NAMALWA (cell line): ENCODE measurements at places on chromosomes 7 and 10.

DNA sequence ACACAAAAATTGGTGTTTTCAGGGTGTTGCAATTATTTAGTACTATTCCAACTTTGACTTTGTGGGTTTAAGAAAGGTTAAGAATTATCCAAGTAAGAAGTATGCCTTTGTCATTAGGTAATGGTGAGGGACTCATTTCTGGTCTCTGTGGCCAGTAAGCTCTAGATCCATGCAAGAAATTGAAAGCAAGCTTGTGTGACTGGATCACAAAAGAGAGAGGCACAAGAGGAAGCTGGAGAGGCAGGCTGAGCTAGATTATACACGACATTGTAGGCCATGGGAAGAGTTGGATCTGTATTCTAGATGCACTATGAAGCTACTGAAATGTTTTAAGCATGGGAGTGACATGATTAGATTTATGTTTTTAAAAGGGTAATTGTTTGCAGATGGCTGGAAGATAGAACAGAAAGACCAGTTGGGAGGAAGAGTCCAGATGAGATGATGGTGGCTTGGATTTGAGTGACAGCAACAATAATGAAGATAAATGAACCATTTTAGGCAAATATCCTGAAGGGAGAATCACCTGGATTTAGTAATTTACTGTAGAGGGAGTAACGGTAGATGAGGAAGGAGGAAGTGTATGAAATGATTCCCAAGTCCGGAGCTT, 50.0 kb downstream of the CALD1 start:
- DNase-seq, result no peak

DNA sequence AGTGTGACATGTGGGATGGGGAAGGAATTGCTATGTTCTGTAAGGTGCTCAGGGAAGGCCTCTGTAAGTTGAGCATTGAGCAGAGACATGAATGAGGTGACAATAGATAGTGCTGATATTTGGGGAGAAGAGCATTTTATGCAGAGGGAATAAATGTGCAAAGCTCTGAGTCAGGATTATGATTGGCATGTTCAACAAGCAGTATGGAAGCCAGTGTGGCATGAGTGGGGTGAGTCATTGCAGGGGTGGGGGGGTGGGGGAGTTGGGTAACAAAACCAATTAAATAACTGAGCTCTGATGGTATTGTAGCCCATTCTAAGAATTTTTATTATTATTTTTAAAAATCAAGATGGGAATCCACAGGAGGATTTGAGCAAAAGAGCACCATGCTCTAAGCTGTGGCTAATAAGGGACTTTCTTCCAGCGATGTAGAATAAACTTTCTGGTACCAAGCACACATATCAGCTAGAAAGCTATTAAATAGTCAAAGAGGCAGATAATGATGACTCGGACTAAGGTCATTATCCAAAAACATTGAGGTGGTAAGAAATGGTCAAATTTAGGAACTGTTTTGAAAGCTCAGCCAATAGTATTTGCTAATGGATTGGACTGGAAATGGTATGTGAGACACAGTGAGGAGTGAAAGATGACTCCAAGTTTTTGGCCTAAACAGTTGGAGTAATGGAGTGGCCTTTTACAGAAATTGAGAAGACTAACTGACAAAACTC, 96.4 kb downstream of the PRKG1 start:
- DNase-seq, result no peak

GRCh38 chr10:125629758-125630376, 53.1 kb downstream of the TEX36 start:
- DNase-seq, result peak; percentile 57

DNA sequence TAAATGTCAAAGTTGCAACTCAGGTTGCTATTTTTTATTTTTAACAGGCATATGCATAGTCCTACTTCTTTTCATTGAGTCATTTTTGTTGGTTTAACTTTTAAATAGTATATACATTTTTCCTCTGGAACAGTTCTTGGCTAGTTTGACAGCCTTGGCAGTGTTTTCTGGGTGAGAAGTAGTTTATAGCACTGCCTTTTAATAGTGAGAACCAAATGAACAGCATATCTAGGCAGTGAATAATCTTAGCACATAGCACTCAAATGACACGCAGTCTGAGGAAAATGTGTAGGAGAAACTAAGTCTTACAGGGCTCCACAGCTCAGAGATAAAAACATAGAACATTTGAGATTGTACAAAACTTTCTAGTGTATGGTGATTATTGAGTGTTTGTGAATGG, 265.5 kb upstream of the POT1 start:
- no peak for DNase-seq

- DNase-seq, result peak; percentile 58
Observed at GRCh38 chr7:105399043-105399725, 10.5 kb upstream of the SRPK2 start.

GRCh38 chr10:28986117-28986792, 302.6 kb upstream of the LYZL1 start:
- DNase-seq, result no peak

GRCh38 chr7:20350518-20350951, 19.8 kb downstream of the ITGB8 start:
- DNase-seq, result no peak

- no peak for DNase-seq
Observed at GRCh38 chr7:117479225-117480054, at the start of gene CFTR. Gene CFTR (plus strand): TSS chr7:117480025. CDS start chr7:117480095, 70 bp downstream.

GRCh38 chr7:149732611-149733010, 40.8 kb downstream of the ZNF467 start:
- DNase-seq, result no peak

- DNase-seq, result no peak
Observed at GRCh38 chr10:103762916-103763315, 92.5 kb downstream of the SH3PXD2A start.

DNA sequence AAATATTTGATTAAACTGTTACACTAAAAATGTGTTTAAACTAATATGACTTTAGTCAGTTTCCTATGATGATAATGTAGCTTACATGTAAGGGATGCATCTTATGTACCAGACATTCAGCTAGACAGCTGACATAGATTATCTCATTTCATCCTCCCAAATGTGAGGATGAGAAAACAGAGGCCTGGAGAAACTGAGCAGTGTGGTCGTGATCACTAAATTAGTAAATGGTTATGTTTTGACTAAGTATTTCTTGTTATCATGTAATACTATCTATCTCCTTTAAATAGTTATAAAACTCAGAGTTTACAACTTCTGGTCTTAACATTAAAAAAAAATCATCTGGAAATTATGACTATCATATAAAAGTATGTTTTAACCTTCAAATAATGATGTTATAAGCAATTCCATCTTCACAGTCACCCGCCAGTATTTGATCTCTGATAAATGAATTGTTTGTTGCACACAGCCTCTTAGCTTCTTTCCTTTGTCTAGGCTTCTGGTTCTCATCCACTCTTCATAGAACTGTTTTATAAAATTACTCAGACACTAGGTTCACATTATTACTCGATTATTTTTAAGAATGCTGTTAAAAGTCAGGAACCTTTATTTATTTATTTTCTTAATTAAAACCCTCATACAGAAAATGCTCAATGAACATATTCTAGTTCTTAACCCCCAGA, 33.6 kb upstream of the HDAC9 start:
- no peak for DNase-seq

GRCh38 chr7:6367701-6368211, 80.0 kb downstream of the DAGLB start:
- DNase-seq, result no peak

DNA sequence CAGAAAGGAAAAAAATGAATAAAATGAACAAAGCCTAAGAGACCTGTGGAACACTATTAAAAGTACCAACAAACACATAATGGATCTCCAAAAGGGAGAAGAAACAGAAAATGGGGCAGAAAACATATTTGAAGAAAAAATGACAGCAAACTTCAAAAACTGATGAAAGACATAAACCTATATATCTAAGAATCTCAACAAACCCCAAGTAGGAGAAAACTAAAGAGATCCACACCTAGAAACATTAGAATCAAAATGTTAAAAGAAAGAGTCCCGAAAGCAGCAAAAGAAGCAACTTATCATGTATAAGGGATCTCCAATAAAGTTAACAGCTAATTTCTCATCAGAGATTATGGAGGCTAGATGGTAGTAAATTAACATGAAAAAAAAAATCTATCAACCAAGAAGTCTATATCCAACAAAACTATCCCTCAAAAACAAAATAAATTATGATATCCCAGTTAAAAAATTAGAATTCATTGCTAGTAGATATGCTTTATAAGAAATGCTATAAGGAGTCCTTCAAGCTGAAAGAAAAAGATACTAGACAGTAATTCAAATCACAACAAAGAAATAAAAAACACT, 68.0 kb downstream of the DNAJC1 start:
- DNase-seq, result no peak

- DNase-seq, result peak; percentile 67
Observed at GRCh38 chr10:55500931-55501559, 700.0 kb upstream of the PCDH15 start.
